Fibroblast of skin of left biceps (primary cell): ENCODE measurements at places on chromosomes 2 and 18.

- DNase-seq, result no peak
Observed at GRCh38 chr18:51251625-51252024, 54.1 kb upstream of the MEX3C start.

DNA sequence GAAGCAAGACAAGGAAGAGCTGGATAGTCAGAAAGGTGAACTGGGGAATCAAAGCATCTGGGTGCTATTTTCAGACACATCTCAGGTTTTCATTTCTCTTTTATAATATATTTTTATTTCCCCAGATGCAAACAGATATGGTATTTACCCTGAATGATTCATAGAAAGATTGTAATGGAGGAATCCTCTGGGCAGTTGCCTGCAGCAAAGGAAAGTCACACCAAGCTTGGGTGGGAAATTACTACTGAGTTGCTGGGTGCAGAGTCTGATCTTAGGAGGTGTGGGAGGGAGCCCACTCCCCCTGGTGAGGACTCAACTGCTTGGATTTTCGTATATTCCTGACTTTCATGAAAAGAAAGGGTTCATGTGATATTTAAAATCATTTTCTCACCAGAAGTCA lies 2.1 kb downstream of the EFR3B start:
- no peak for DNase-seq

DNA sequence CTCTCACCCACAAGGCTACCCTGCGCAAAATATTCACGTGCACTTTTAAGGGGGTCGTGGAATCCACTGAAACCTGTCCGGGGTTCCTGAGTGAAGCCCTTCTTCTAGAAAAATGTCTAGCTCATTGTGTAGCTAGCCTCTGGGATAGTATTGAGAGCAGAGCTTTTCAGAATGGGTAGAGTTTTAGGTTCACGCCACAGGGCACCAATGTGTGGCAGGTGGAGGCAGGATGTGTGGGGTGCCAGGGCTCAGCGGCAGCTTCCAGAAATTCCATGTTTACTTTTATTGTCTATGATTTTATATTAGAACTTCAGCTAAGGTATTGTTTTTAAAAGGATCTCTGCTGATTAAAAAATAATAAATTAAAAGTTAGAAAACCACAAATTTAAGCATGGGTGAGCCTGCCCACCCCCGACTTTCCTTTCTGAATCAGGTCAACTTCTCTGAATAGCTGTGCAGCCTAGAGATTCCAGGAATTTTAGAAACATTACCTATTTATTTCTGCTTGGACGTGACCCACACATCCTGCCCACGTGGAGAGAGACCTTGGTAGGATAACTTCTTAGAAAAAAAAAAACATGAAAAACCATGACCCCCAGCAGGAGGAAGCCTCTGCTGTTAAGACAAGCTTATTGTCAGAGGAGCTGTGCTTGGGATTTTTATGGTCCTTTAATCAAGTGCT lies 163.7 kb downstream of the CTIF start:
- DNase-seq, result no peak

DNA sequence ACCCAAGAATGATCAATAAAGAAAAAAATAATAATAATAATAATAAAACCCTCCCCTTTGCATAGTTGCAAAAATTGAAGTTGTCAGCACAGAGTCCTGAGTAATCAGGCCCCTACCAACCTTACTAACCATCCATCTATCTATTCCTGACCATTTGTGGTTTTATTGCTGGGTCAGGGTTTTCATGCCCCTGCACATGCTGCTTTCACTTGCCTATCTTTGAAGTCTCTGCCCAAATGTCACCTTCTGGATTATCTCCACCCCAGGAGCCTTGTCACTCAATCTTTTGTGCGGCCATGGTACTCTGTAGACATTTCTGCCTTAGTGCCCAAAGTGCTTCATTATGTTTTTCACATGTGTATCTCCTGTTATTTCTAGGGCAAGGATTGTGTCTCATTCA lies 35.1 kb downstream of the SLC30A6 start:
- no peak for DNase-seq

GRCh38 chr2:162839419-162839818 lies 852 bp upstream of the KCNH7 start:
- DNase-seq, result no peak

- no peak for DNase-seq
Observed at GRCh38 chr2:30705056-30705455, 102.2 kb downstream of the CAPN13 start.

- DNase-seq, result no peak
Observed at GRCh38 chr18:29028560-29028959, 851.6 kb upstream of the CDH2 start.

GRCh38 chr18:58320907-58321561 lies 277.0 kb downstream of the NEDD4L start:
- no peak for DNase-seq

- no peak for DNase-seq
Observed at GRCh38 chr2:137930146-137930545, 34.1 kb upstream of the HNMT start.

GRCh38 chr2:240284503-240285259 lies 144.2 kb upstream of the OTOS start:
- DNase-seq, result no peak

DNA sequence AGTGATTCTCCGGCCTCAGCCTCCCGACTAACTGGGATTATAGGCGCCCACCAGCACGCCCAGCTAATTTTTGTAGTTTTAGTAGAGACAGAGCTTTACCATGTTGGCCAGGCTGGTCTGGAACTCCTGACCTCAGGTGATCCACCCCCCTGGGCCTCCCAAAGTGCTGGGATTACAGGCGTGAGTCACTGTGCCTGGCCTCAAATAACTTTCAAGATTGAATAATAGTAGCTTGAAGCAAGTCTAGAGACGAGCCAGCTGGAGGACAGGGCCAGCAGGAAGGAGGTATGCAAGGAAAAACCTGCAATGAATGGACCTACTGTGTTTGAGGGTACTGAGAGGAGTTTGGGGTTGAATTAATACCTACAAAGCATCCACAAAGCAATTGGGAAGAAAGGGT lies 87.5 kb downstream of the MSH2 start:
- DNase-seq, result no peak

- DNase-seq, result peak; percentile 47
Observed at GRCh38 chr18:60978338-60978737, 354.9 kb upstream of the CDH20 start.

GRCh38 chr2:229874647-229875046 lies 47.2 kb downstream of the TRIP12 start:
- no peak for DNase-seq

DNA sequence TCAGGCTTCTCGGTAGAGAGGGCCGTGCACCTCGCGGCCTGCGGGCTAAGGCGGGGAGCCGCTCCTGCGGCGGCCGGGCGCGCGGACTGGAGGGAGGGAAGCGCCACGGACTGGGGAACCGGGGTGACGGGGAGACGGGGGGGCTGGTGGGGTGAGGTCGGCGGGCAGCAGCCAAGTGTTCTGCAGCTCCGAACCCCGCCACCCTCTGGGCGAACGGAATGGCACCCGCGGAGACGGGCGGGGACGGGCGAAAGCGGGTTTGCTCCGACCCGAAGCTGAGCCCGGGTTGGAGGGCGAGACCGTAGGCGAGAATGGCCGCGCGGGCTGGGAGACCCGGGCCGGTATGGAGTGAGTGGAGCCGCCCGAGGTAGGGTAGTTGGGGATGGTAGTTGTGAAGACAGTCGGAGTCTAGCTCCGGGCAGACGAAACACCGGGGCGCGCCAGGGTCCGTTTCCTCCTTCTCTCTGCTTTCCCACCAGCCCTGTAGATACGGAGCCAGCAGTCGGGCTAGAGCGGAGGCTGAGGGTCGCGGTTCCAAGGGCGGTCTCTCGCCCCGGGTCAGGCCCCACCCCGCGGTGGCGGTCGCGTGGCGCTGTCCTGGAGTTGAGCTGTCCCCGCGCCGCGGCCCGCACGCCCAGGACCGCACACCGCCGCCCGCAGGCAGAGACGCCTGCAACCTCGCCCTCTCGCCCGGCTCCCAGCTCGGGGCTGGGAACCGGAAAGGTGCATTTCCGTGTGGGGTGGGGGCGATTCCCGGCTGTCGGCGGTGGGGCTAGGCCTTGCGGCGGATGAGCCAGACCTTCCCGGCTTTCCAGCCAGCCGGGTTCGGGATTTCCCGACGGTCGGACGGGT lies 160.3 kb upstream of the SIX2 start:
- DNase-seq, result no peak

DNA sequence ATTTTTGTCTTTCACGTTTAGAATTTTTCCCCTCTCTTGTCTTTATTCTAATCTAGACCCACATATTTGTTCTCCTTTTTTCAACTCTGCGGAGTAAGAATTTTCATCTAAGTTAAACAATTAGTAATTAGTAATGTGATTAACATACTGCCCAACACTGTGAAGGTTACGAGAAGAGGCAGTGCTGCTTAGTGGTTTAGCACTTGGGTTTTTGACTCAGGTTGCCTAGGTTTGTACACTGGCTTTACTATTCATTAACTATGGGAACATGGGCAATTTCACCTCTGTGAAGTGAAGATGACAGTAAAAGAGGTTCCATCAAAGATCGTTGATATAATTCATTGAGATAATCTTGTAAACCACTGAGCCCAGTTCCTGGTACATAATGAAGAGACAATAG lies 82.2 kb upstream of the PNPT1 start:
- no peak for DNase-seq
